ENCODE measurements at places on chromosomes 16 and 17.

DNA sequence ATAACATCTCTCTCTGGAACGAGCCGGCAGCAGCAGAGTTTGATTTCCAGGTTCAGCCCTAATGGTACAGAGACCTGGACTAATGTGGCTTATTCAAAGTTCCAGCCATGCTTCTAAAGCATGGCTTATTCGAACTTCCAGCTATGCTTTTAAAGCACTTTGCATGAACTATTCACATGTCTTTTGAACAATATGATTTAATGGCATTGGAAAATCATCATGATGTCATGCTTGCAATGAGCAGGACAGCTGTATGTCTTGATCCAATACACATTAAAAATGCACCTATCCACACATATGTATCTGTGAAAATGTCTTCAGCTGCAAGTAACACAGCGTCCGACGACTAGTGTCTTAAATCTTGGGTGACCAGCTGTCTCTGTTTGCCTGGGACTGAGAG is 85.7 kb downstream of the MARF1 start:
- DNase-seq: no peak

DNA sequence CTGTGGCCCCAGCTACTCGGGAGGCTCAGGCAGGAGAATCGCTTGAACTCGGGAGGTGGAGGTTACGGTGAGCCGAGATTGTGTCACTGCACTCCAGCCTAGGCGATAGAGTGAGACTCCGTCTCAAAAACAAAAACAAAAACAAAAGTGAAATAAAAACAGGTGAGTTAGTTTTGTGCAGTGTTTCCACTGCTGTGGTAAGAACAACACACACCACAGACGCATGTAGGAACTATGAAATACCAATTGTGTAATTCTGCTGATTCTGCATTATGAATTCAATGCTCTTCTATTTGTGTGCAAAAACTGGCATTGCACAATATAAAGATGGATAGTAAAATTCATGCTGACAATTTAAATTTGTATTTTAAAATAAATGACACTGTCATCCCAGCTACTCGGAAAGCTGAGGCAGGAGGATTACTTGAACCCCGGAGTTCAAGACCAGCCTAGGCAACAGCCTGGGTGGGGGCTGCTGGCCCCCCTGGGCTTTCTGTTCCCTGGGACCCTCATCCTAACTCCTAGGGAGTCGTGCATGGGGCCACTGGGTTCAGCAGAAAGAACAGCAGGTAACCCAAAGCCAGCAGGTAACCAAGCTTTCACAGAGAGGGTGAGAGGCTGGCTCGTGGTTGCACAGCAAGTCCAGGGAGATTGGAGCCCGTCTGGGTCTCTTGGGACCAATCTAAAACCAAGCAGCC is 10.6 kb upstream of the RHBDF2 start:
- no peak for DNase-seq

- no peak for DNase-seq
These were observed 149.0 kb upstream of the PLCG2 start for GRCh38 chr16:81629896-81630634.

DNA sequence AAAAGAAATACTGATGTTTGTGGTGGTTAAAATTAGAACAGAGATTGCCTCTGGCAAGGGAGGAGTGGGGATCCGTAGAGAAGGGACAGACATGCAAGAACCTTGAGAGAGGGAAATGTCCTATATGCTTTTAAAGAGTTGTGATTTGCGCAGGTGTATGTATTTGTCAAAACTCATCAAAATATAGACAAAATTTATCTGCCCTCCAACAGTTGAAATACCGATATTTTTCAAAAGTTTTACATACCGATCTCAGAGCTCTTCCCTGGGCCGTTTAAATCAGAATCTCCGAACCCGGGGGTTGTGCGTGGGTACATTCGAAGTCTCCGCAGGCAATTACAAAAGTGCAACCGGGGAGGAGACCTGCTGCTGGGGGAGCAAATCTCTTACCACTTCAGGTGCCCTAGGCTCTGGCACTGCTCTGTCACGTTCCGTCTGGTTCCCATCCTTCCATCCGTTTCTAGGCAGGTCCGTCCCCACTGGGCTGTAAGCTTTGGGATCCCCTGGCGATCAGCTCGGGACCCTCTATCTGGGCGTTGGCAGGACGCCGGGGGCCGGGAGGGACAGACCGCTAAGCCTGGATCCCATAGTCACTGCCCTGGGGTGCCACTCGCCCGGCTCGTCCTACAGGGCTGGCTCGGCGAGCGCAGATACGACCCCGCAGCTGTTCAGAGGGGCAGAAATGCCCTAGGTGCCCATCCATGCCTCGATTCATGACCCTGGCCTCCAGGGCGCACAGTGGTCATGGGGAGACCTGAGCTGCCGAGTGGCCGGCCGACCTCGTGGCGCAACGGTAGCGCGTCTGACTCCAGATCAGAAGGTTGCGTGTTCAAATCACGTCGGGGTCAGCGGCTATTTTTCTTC is 4.2 kb downstream of the BORCS6 start:
- DNase-seq: peak; percentile 82

DNA sequence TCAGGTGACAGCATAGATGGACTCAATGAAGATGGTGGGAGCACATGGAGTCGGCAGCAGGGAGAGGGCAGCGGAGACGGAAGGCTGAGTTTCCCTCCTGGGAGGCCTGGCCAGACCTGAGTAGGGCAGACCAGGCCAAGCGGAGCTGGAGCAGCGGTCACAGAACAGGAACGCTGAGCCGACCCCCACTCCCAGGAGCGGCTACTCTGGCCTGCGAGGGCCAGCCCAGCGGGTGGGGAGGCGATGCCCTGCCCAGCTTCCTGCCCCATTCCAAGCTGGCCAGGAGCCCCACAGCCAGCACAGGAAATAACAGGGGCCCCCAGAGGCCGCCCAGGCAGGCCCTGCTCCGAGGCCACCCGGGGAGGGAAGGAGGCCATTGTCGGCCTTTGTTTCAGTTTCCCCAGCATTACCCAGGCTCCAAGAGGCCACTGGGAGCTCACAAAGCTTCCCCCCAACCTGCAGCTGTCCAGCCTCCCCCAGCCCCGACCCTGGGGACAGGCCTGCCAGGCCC is 79.8 kb downstream of the ZNF423 start:
- DNase-seq: no peak

DNA sequence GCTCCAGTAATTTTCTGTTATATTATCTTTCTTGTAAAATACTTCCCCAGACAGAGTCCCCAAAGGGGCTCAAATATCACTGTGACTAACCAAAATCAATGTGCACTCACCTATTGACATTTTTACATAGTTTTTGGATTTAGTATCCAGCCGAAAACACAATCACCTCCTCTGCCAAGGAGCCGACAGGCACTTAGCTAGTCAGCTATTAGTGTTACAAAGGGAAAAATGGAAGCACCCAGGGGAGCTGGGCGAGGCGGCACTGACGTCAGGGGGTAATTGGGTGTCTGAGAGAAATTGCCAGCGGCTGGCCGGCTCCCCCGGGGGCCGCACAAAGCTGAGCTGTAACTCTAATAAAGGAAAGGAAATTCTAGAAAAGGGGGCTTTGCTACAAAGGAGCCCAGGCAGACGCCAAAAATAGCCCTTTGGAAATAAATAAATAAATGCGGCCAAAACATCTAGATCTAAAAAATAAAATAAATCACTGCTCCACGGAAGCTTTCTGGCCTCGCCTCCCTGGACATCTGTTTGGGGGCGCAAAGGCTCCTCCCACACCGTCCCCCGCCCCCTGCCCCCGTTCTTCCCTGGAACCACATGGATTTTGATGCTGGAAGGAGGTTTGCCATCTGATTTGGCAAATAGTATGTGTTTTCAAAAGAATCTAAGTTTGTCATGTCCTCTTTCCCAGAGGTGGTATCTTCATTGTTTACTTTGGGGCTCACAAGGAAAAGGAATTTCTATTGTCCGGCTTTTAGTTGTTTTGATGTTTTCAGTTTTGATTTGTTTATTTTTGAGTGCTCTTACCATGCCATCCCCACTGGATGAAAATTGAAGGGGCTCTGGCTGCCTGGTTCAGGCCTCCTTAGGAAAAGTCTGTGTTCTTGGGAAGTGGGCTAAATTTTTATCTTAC is 156.7 kb downstream of the ZNF423 start:
- no peak for DNase-seq

DNA sequence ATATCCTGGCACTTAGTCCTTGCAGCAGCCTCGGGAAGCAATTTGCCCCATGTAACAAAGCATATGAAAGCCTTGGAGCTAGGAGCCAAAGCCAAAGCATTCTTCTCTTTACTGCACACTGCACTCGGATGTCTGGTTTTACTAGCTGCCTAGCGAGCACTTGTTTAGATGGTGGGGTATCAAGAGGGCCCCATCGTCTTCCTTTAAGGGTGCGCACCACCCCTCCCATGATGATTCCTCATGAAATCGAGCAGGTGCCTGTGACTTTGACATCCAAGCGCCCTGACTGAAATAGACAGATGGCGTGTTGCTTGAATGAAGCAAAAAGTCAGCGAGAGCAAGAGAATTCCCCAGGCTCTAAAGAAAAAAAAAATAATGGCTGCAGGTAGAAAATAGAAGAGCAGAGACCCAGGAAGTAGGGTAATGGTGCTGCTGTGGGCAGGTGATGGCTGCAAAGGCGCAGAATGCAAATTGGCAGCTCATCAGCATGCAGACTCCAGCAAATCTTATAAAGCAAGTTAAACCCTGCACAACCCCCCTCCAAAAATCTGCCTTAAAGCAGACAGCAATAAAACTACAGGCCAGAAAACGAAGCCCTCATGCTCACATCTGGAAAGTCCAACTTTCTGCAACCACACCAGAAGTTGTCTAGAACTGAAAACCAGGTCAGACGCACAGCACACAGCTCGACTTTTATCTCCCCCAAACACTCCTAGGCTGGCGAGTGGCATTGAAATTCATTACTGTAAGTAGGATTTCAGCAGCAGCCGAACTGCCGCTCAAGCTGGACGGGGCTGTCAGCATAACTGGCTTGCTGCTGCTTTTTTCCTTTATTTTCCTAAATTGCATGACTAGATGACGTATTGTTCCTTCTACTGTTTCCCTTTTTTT is 384.3 kb downstream of the RBFOX1 start:
- DNase-seq: no peak

- no peak for DNase-seq
These were observed 4.3 kb downstream of the KCNJ2 start for GRCh38 chr17:70173681-70174080.

DNA sequence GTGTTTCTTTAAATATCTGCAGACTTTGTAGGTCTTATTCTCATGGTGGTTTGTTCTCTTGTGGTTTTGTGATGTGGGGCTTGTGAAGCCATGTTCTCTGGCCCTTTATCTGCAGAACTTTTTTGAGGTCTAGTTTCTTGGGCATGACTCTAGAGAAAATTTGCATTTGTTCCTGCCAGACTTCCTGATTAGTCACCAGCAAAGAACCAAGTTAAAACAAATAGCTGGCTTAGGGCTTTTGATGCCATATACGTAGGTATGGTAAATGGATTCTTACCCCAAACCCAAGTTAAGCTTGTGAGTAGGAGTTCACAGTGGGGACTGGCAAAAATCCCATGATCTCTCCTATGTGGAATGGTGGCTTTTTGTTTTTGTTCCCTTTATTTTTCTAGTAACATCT is 68.7 kb upstream of the IRX3 start:
- DNase-seq: no peak

- no peak for DNase-seq
These were observed 1.5 kb upstream of the MYH10 start for GRCh38 chr17:8632061-8632460.

DNA sequence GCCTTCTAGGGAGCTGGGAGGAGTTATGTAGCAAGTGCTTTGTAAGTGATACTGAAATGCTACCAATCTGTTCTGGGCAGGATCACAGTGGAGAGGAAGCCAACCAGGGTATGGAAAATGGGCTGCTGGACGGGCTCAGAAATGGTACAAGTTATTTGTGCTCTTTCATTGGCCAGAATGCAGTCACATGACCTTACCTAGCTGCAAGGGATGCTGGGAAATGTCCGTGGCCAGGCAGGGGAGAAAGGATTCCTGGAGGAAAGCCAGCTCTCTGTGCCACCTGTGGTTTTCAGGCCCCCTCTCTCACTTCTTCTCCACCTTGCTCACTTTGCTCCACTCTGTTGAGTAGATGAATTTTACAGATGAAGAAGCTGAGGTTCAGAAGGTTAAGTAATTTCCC is 4.8 kb downstream of the EEF2K start:
- DNase-seq: no peak

DNA sequence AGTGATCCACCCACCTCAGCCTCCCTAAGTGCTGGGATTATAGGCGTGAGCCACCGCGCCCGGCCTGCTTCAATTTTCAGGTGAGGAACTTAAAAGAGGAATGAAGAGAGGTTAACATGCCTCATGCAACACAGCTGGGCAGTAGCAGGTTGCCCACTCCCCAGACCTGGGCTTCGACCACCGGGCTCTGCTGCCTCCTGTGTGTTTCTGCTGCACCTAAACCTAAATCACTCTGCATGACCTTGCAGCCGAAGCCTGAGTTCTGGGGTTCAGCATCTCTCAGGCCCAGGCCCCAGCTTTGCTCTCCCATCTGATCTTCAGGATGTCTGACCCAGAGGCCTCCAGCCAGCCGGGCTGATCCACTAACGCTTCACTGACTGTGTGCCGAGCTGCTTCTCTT is 112.6 kb downstream of the OR1D5 start:
- no peak for DNase-seq

GRCh38 chr17:81487487-81488275 is 24.9 kb downstream of the ACTG1 start:
- DNase-seq: peak; percentile 62

All from CD8-positive, alpha-beta memory T cell (primary cell).